Myocyte (in vitro differentiated cells): ENCODE measurements at places on chromosomes 4 and X. TPM values are rescaled to one million over a fixed set of nuclear protein-coding genes. Genes with fewer than 3 reads are reported as not detected.

Gene DGKK
- total RNA-seq: not detected in 2 replicates

Gene NPY1R
- total RNA-seq: 0.16 TPM in 1 of 2 replicates, not detected in the other

Gene PCSK1N
- 1.8 and 5.4 TPM in 2 replicates for total RNA-seq

Gene TLL1
- not detected in 2 replicates for total RNA-seq

Gene ZAR1
- total RNA-seq: not detected in 2 replicates

Gene ZNF711
- 2.1 and 3.6 TPM in 2 replicates for total RNA-seq

Gene PNMA5
- total RNA-seq: not detected in 2 replicates

Gene HSFX4
- not detected in 2 replicates for total RNA-seq

Gene PPEF2
- not detected in 2 replicates for total RNA-seq

Gene CORIN
- total RNA-seq: 1.5 and 1.6 TPM in 2 replicates

Gene SMIM20
- 31.7 and 49.7 TPM in 2 replicates for total RNA-seq

Gene ANOS1
- total RNA-seq: 0.08 TPM in 1 of 2 replicates, not detected in the other

Gene F8A2
- total RNA-seq: 0.36 TPM in 1 of 2 replicates, not detected in the other

Gene TEX13B
- not detected in 2 replicates for total RNA-seq

Gene NMU
- not detected in 2 replicates for total RNA-seq

Gene LAGE3
- total RNA-seq: 72.2 and 87.8 TPM in 2 replicates

Gene TNIP3
- not detected in 2 replicates for total RNA-seq

Gene TCEAL6
- not detected in 2 replicates for total RNA-seq

Gene TMEM47
- total RNA-seq: 69.2 and 81.1 TPM in 2 replicates
